ENCODE measurements at places on chromosomes 4 and X. TPM values are rescaled to one million over a fixed set of nuclear protein-coding genes. Genes with fewer than 3 reads are reported as not detected.

Gene EFNB1
- total RNA-seq: 42.8 TPM

Gene PDE5A
- 2.2 TPM for total RNA-seq

Gene MID1
- total RNA-seq: 9.0 TPM

Gene TXK
- 0.37 TPM for total RNA-seq

Gene NHS
- total RNA-seq: 0.98 TPM

Gene ANAPC10
- total RNA-seq: 25.8 TPM

Gene SPANXA1
- total RNA-seq: not detected

Gene MAGEB17
- not detected for total RNA-seq

Gene GDI1
- 69.0 TPM for total RNA-seq

Gene CC2D2A
- 24.6 TPM for total RNA-seq

Gene GLRB
- 1.5 TPM for total RNA-seq

Gene SHOX
- total RNA-seq: not detected

Gene ZCCHC18
- total RNA-seq: not detected

Gene RRH
- total RNA-seq: not detected

Gene SLC2A9
- 0.78 TPM for total RNA-seq

Gene ENPEP
- 0.37 TPM for total RNA-seq

Gene SPON2
- 267 TPM for total RNA-seq

Gene SPIN4
- 3.3 TPM for total RNA-seq

Gene RADX
- total RNA-seq: 6.1 TPM

Gene TMEM187
- total RNA-seq: 7.3 TPM

Gene CXorf49
- total RNA-seq: not detected

Gene ARHGAP36
- total RNA-seq: not detected

Gene C4orf50
- not detected for total RNA-seq

Gene DCX
- not detected for total RNA-seq

Gene PDGFRA
- total RNA-seq: 254 TPM

Gene DRP2
- under 0.01 TPM for total RNA-seq

Gene ATP1B4
- not detected for total RNA-seq

Gene SPANXB1
- total RNA-seq: not detected

Gene SLC7A11
- 10.3 TPM for total RNA-seq

Data from subcutaneous preadipocyte (primary cell).